ENCODE measurements at places on chromosomes 6 and 20.

DNA sequence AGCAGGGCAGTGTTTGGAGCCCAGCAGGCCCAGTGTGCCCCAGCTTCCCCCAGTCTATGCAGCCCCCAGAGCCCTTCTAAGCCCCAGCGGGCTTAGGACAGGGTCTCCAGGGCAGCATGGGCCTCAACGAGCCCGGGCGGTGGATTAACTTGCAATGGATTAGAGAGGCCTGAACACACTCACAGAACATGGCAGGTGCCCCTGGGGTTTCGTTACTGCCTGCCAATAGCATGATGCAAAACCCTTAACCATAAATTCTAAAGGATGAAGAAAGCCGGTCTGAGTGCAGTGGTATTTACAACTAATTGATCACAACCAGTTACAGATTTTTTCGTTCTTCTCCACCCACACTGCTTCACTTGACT, 18.9 kb downstream of the ENTPD6 start:
- no peak for DNase-seq

DNA sequence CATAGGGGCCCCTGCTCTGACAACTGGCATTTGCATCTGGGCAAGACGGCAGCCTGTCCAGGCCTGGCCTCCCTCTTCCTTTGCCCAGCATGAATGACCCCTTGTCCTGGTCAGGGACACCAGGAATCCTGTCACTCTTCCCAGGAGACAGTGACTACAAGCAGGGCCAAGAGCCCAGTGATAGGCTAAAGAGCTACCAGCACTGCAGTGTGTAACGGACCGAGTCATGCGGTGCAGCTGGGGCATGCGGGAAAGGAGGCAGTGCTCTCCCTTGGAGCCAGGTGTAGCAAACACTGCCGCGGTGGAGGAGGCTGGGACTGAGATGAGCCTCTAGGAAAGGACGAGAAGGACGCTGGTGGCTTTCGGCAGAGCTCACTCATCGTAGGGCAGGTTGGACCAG, 38.7 kb upstream of the DSP start:
- no peak for DNase-seq

GRCh38 chr6:119978274-119978889, 628.8 kb upstream of the MAN1A1 start:
- DNase-seq = no peak

DNA sequence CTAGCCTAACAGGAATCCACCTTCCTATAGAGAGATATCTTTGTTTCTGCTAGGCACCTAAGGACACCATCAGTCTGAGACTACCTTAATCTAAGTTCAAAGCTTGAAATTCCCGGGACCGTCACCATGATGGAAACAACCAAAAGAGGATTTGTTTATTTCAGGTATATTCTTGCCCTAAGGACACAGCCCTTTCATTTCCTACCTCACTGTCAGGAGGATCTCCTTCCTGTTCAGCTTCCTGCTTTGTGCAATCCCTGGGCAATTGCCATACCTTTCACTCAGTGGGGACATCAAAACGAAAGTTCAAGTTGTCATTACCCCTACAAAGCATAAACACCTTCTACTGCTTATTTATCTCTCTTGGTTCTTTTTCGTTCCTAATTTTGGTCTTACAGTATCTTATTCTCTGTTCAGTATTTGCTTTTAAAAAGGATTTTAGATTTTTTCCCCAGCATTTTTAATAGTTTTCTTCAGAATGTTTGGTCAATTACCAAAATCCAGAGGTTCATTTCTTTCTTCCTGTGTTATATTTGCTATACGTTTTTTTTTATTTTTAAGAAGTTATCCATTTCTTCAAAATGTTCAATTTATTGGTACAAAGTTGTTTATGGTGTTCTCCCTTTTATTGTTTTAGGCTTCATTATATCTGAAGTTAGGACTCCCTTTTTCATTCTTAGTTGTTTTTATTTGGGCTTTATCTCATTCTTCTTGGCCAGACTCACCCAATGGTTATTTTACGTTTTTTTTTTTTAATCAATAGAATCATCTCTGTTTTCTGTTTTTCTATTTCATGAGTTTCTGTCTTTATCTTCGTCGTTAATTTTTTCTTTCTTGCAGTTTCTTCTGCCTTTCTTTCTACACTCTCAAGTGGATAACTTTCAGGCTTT, 13.0 kb upstream of the TBPL1 start:
- no peak for DNase-seq

- no peak for DNase-seq
Measured at GRCh38 chr6:118558464-118559217, 10.5 kb downstream of the PLN start.

DNA sequence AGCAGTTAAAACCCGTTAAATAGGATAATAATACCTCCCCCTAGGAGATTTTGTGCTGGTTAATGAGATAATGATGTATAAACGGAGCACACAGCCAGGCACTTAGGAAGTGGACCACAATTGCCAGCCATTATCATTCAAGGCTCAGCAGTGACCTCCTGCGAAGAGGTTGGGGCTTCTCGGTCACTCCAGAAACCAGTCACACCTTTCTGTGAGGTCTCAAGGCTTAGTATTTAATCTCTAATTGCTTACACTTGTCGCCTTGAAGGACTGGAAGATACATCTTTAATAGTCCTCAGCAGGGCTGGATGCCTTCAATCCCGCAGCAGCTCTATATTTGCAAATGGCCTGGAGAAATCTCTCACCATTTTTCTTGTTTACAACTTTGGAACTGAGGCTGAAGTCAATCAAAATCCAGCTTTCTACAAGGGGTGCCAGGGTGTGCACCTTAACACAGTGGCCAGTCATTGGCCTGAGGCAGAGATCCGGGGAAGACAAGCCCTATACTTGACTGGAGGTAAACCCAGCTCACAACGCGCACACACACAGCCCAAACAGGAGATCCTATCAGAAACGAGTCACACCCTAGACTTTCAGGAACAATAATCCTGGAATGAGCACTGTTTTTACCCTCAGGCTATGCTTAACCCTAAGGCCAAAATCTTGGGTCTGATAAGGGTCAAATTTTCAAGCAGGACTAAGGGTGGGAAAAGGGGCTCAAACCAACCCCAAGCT, 1.2 kb downstream of the POU5F1 start:
- DNase-seq = no peak

GRCh38 chr6:15527838-15528617, 134.8 kb downstream of the DTNBP1 start:
- DNase-seq = no peak

- DNase-seq = no peak
Measured at GRCh38 chr6:163332575-163332974, 81.9 kb upstream of the QKI start.

DNA sequence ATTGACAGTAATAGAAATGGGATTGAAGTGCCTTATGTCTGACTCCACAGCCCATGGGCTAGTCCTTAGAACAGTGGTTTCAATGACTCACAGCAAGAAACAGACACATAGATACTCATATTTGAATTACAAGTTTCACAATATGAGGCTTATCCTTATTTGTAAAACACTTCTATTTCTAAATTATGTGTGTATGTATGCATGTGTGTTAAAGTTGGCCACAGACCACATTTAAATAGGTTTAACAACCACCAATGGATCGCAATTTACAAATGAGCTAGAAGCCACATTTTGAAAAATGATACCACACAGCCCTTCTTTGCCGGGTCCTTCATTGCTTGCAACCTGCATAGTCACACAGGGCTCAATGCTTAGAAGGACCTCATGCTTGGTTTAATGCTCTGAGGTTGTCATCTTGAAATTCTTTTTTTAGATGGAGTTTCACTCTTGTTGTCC, 157.8 kb upstream of the PREP start:
- DNase-seq = no peak

DNA sequence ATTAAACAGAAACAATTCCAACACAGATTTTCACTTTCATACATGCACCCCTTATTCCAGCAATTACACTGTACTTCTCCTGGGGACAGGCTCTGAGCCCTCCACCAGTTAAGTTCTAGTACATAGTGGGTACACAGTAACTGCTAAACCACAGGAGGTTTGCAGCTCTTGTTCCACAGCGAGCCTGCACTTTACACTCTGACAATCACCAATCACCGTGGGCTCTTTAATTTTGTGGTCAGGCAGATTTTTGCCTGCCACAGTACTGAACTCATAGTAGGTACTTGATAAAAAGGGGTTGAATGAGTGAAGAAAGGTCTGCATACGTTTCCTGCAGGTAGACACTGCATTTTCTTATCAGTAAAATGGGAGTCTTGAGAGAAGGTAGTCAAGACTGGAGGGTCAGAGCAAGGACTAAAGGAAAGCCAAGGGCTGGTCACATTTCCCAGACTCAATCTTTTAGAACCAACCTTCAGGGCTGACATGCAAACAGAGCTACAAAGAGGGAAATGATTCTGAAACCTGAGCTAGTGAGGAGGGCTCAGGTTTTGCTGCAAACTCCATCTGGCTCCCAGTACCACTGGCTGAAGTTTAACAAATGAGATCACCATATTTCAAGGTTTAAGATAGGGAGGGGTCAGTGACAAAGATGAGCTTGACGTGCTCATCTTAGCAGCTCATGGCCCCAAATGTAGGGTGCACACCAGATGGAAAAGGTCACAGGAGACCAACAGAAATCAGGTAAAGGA, 404.6 kb downstream of the BTBD9 start:
- DNase-seq = no peak

DNA sequence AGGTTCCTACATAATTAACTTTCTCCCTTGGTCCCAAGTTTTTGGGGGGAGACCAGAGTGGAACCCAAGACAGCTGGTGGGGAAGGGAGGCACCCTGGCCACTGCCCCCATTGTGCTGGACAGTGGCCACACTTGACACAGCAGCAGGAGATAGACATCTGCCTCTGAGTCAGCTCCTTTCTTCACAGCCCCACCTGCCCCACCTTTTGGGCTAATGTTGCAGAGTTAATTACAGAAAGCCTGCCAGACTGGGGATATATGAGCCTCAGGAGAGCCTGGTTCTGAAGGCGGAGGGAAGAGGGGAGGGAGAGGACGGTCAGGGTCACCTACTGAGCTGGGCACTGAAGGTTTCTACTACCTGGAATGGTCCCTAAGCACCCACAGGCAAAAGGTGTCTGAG, 50.6 kb downstream of the MAFB start:
- no peak for DNase-seq

DNA sequence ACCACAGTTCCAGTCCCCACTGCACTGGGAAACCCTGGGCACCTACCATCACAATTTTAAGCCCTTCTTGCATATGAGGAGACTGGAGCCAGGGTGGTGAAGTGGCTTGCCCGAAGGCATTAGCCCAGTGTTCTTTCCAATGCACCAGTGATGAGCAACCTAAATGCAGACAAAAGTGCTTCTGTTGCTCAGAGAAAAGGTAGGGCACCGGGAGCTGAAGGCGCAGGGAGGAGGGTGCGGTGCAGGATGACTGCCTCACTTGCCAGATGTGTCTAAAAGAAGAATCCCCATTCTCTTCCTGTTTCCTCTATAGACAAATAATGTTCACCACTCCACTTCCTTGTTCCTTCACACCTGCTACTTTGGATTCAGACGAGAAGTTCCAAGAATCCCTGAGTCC, 86.5 kb downstream of the QRSL1 start:
- no peak for DNase-seq
